Nasal cavity respiratory epithelium epithelial cell of viscerocranial mucosa (primary cell): ENCODE measurements at places on chromosomes 12 and 14. TPM values are rescaled to one million over a fixed set of nuclear protein-coding genes. Genes with fewer than 3 reads are reported as not detected.

Gene OASL
- 0.50 and 9.6 TPM in 2 replicates for total RNA-seq

Gene TDRD9
- total RNA-seq = under 0.01 and 0.14 TPM in 2 replicates

Gene RAN
- 564 and 777 TPM in 2 replicates for total RNA-seq

Gene FERMT2
- 26.4 and 34.2 TPM in 2 replicates for total RNA-seq

Gene TEX52
- total RNA-seq = not detected in 2 replicates

Gene MYO1H
- under 0.01 TPM in 1 of 2 replicates, not detected in the other for total RNA-seq

Gene KNTC1
- 5.5 and 8.7 TPM in 2 replicates for total RNA-seq

Gene KRT72
- not detected in 2 replicates for total RNA-seq

Gene LRCOL1
- total RNA-seq = not detected in 2 replicates

Gene GLS2
- total RNA-seq = 2.8 and 7.2 TPM in 2 replicates

Gene ANKRD9
- 17.8 and 43.9 TPM in 2 replicates for total RNA-seq

Gene GDF11
- total RNA-seq = 0.34 and 1.3 TPM in 2 replicates

Gene TMCC3
- total RNA-seq = 11.4 and 13.7 TPM in 2 replicates

Gene SRRM4
- not detected in 2 replicates for total RNA-seq

Gene ETFBKMT
- total RNA-seq = 1.2 and 1.4 TPM in 2 replicates

Gene POLE2
- 1.4 and 2.4 TPM in 2 replicates for total RNA-seq

Gene CINP
- 42.0 and 50.1 TPM in 2 replicates for total RNA-seq

Gene OAS1
- 5.1 and 12.0 TPM in 2 replicates for total RNA-seq

Gene MUCL1
- not detected in 2 replicates for total RNA-seq

Gene TROAP
- 0.07 and 3.1 TPM in 2 replicates for total RNA-seq

Gene CMKLR1
- not detected in 2 replicates for total RNA-seq
